T-helper 9 cell (primary cell): ENCODE measurements at places on chromosomes 5 and 9.

- DNase-seq = no peak
Measured at GRCh38 chr9:113997610-113998009, 80.5 kb downstream of the AMBP start.

- DNase-seq = no peak
Measured at GRCh38 chr5:99378443-99378842, 449.6 kb upstream of the CHD1 start.

DNA sequence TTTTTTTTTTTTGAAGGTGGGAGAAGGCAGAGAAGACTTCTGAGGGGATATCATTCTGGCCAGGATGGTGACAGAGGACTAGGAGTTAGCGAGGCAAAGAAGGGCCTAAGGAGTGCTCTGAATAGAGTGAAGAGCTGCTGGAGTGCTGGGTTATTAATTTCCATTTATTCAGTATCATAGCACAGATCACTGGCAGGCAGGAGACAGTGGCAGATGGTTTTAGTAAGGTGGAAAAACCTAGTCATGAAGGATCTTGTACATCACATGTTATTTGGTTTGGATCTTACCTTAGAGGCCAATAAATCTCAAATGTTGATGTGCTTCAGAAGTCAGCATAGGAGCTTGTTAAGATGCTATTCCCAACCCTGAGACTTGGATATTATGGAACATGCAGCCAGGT is 165.5 kb downstream of the TTLL11 start:
- DNase-seq = no peak

DNA sequence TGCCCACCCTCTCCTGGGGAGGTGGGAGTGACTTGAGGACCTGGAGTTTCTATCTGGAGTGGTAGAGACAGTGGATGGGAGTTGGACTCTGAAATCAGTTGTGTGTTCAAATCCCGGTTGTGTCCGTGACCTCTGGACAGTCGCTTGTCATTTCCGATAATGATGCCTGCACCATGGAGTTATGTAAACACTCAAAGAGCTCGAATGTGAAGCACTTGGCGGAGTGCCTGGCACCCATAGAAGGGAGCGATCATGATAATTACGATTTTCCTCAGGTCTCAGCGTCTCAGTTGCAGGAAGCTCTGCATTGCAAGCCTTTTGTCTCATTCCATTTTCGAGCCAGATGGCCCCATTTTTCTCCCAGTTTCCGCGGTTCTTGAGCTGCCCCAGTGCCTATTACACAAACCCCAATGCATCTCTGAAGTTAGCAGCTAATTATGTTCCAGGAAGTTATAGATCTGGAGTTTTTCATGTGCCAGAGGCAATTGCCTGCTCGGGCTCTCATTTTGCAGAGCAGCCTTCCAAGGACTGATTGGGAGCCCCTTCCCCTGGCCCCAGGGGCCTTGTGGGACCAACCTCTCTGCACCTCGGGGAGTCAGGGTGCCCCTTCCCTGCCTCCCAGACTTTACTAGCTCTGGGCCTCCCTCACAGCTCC is 175.5 kb upstream of the MVB12B start:
- DNase-seq = no peak

GRCh38 chr5:157245886-157246285 is 20.0 kb upstream of the CYFIP2 start:
- no peak for DNase-seq

GRCh38 chr9:37608250-37608649 is 15.9 kb upstream of the TOMM5 start:
- DNase-seq = no peak

DNA sequence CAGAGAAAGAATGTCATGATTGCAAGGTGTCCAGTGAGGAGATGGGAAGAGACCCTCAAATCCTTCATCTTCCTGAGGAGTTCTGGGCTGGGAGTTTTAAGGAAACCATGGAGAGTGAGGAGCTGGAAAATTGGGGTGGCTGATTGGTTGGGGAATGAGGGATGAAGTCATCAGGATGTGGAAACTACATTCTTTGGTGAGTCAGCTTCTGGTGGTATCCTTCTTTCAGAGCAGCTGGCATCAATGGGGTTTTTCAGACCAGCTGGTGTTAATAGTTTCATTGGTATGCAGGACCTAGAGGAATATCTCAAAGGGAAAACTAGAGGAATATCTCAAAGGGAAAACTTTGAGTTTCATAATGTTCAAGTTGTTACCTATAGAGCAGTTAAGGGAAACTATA is 45.2 kb downstream of the RNF180 start:
- no peak for DNase-seq

- DNase-seq = no peak
Measured at GRCh38 chr5:481347-481746, 38.4 kb downstream of the EXOC3 start.

DNA sequence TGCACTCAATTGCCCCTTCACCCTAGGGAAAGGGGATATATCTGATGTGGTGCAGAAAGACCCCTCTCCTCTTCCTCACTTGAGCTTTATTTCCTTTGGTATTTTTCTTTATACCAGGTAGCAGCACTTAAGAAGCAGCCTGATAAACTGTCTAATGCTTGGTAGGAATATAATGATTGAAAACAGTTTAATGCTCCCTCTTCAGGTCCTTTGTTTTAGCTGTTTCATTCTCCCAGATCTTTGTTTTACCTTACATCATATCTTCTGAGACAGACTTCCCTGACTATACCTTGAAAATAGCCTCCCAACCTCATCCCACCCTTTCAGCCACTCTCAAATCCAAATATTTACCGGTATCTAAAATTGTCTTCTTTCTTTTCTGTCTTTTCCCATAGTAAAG is 87.9 kb downstream of the NUDT12 start:
- DNase-seq = no peak

GRCh38 chr5:19001054-19001453 is 986.9 kb downstream of the CDH18 start:
- no peak for DNase-seq

- DNase-seq = no peak
Measured at GRCh38 chr9:136011703-136012496, 50.7 kb upstream of the UBAC1 start.
